Activated B cell treated with CpG ODN at 0.5 μM for 24 hours (primary cell): ENCODE measurements at places on chromosomes 1 and 21. TPM values are rescaled to one million over a fixed set of nuclear protein-coding genes. Genes with fewer than 3 reads are reported as not detected.
A peak's percentile ranks its signal among the peaks of the same experiment; 100 is the strongest.

LGR6 gene
- total RNA-seq, result not detected in 2 replicates

- DNase-seq, result no peak
Measured at GRCh38 chr1:11298390-11299224, 25.6 kb downstream of the UBIAD1 start.

GRCh38 chr1:228405200-228405978, 1.2 kb downstream of the TRIM11 start:
- DNase-seq, result no peak

VANGL2 gene
- total RNA-seq, result 4.1 and 5.5 TPM in 2 replicates

CD5L gene
- total RNA-seq, result 0.20 TPM in 1 of 2 replicates, not detected in the other

- no peak for DNase-seq
Measured at GRCh38 chr1:92879316-92879968, 47.6 kb downstream of the RPL5 start.

ETV3L gene
- 0.29 TPM in 1 of 2 replicates, not detected in the other for total RNA-seq

DNA sequence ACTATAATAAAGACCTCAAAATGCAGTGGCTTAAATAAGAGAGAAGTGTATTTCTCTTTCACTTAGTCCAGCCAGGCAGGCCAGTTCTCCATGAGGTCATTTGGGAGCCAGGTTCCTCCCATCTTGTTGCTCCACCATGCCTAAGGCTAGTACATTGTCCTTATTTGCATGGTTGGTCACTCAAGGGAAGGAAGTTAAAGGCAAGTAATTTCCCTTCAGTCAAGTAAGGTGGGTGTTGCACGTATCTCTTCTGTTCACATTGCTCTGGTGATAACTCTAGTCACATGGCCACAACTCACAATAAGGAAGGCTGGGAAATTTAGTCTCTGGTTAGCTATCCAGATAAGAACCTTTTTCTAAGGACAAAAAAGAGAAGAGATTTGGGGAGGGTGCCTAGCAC, 27.2 kb upstream of the TADA1 start:
- no peak for DNase-seq

CR1L gene
- total RNA-seq, result 0.60 and 0.73 TPM in 2 replicates

KIAA0040 gene
- 55.5 and 57.2 TPM in 2 replicates for total RNA-seq

GRCh38 chr1:24586970-24587820, 31.3 kb downstream of the NCMAP start:
- no peak for DNase-seq

DNA sequence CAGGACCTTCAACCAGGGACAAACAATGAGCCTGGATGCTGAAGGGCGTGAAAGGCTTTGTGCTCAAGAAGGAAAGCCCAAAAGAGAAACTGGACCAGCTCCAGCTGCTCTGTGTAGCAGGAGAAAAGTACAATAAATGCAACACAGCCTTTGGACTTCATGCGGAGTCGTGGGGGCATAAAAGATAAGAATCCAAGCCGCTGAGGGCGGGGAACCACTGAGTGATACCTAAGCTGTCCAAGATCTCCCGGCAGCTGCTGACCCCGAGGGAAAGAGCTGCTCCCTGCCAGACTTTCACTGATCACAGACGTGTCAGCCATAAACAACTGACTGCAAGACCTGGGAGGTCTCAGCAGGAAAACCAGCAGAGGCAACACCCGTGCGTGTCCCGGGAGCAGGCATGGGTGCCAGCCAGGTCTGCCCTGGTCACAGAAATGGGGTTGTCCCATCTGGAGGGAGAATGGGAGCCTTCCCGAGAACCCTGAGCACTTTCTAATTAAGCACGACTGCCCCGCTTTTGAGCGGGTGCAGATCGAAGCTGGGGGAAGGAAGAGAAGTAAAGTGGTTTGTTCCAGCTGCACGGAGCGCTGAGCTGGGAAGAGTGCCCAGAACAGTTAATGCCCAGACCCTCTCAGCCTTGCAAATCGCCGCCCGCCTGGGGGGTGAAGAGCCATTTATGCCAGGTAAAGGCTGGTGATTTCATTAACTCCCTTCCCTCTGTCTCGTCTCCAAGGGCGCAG, 68.3 kb upstream of the TARDBP start:
- no peak for DNase-seq

DNA sequence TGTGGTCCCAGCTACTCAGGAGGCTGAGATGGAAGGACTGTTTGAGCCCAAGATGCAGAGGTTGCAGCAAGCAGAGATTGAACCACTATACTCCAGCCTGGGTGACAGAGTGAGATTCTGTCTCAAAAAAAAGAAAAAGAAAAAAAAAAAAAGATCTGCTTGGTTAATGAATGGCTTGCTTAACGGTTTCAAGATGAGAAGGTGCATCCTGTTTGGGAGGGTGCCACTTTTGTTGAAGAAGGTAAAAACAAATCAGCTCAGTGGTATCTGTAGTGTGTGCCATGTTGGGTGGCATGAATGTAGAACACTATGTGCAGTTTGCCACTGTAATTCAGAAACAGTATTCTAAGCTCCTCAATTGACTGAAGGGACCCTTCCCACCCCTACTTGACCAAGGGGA, 94.9 kb upstream of the ETV3 start:
- DNase-seq, result no peak

- DNase-seq, result no peak
Measured at GRCh38 chr1:185058110-185058509, 12.8 kb downstream of the RNF2 start.

DNA sequence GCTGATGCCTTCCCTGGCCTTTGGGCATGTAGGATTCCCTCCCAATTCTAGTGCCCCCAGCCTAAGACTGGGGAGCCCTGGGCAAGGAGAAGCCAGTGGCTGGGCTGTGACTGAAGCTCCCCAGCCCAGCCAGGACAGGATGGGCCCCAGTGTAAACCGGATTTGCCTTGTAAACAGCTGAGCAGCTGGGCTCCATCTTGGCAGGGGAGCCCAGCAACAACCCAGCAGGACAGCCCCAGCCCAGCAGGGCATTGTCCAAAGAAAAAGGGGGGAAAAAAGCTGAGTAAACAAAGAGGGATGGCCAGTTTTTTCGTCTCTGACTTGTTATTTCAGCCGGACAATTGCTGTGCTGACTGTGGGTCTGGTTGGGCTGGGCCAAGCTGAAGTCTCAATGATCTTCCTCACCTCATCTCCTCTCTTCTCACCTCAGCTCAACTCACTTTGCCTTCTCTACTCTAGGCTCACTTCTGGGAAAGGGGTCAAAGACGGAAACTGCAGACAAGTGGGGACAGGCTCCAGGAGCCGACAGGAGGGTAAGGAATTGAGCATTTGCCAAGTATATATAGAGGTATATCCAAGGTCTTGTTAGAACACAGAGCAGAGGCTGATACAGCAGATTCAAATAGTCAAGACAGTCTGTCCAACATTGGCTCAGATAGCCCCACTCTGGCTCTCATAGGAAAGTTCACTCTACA, 97.7 kb downstream of the TMEM53 start:
- no peak for DNase-seq

DNA sequence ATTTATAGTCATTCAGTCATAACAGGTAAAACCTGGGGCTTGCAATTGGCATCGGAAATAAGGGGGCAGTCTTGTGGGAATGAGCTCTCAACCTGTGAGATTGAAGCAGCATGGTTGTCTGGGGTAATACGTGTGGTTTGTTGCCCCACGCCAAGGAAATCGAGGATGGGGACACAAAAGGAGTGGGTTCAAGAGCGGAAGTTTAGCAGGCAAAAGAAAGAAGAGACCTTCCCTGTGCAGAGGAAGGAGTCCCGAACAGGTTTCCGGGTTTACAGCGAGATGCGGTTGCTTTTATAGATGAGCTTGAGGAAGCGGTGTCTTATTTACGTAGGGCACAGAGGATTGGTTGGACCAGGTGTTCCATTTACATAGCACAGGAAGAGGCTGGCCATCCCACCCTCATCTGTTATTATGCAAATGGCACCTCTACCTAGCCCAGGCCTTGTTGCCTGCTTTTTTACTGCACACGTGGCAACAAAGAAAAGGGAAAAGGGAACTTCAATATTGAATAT, 37.3 kb downstream of the IFNAR1 start:
- DNase-seq, result peak; percentile 29

DNA sequence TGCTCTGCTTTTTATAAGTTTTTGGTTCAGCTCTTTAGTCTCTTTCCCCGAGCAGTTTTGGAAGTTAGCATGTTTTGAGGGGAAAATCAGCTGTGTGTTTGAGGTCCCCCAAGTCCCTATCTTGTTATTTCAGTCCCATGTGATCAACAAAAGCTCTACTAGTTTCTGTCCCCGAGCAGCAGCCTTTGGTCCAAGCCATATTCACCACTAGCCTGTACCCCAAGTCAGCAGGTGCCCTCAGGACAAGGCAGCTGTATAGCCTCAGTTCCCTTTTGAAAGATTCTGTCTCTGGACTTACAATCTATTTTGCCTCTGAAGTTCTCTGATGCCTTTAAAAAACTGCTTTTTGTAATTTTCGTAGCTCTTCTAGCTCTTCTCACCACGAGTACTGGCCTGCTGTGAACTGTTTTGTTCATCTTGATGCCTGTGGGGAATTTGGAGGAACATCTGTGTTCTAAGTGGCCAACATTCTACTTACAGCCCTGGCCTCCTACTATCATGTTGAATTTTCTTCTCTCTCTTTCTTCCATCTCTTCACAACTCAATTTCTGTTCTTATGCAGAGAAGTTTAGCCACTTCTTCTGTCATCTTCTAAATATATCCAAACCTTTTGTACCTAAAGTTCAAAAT, 16.7 kb downstream of the UAP1 start:
- DNase-seq, result no peak

- DNase-seq, result no peak
Measured at GRCh38 chr1:11845641-11846335, 1.8 kb downstream of the NPPA start.
